ENCODE measurements at places on chromosomes 2 and 18.
A peak's percentile ranks its signal among the peaks of the same experiment; 100 is the strongest.

- DNase-seq = no peak
These were observed 22.5 kb upstream of the ACVR1 start for GRCh38 chr2:157898591-157898996.

DNA sequence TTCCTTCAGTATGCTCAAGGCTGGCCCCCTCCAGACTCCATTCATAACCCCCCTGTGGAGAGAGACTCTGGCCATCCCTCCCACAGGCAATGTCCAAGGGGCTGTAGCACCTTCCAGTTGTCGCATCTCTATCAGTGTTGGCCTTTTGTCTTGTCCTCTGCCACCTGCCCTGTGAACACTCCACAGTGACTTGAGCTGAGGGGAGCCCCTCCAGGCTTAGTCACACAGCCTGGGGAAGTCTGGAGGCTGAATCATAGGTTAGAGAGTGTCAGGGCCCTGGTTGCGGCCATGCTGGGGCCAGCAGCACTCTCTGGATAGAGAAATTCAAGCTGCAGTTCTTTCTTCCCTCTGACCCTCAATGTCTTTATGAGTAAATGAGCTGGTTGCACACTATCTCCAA, 64.7 kb downstream of the GYPC start:
- no peak for DNase-seq

DNA sequence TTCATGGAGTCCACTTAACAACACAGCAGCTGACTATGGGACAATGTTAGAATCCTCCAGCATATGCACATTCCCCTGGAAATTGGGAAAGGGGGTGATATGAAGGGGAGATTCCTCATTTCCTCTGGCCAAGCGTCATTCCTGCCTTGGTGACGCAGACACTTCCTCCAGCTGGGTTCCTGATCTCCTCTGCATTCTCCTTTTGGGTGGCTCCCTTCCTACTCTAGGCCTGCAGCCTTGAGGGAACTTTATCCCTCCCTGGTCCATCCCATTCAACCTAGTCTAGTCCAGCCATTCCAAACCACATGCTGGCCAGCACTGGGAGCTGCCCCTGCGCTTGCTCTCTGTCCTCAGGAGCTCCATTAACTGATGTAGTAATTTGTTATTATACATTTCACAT, 216.8 kb downstream of the VAPA start:
- no peak for DNase-seq

- DNase-seq = no peak
These were observed 91.3 kb upstream of the ITGB6 start for GRCh38 chr2:160291382-160291781.

- DNase-seq = no peak
These were observed 612.0 kb downstream of the IRS1 start for GRCh38 chr2:226187616-226188015.

- no peak for DNase-seq
These were observed 144.9 kb downstream of the RPIA start for GRCh38 chr2:88836351-88836750.

DNA sequence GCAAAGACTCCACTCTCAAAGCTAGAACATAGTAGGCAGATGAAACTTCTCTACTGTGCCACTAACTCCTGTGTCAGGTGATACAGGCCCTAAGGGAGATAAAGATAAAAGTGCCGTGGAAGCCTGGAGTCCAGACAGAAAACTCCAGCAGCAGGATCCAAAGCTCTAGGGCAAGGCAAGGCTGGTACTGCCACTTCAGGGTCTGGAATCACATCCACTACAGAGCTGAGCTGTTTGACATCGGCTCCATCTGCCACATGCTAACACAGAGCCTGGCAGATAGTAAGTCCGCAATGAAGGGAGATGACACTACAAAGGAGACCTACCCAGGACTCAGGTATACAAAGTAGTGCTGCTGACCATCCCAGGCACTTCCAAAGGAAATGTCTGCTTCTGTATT, 34.4 kb downstream of the EPG5 start:
- DNase-seq = no peak

DNA sequence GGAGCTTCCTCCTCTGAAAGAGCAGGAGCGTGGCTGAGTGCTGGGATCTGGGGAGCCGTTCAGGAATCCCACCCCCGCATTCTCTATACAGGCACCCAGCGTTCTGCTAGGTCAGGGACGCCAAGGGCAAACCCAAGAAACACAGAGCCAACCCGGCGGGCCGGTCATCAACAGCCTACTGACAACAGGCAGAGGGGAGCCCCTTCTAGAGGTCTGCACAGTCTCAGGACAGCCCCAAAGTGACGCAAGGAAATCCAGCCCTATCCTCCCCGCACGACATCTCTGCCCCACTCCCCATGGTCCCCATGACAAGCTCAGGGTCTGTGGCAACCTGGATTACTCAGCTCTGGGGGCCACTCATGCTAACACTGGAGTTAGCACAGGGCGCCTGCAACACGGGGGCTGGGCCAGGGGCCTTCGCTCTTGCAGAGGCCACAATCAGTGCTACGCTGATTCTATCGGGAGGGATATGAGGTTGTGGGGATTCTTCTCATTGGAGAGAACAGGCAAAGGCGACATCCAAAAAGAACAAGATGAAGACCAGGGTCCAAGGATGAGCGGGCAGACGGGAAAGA, 81.6 kb downstream of the PXDN start:
- DNase-seq = no peak

GRCh38 chr18:2381539-2381938, 189.8 kb downstream of the METTL4 start:
- DNase-seq = no peak

DNA sequence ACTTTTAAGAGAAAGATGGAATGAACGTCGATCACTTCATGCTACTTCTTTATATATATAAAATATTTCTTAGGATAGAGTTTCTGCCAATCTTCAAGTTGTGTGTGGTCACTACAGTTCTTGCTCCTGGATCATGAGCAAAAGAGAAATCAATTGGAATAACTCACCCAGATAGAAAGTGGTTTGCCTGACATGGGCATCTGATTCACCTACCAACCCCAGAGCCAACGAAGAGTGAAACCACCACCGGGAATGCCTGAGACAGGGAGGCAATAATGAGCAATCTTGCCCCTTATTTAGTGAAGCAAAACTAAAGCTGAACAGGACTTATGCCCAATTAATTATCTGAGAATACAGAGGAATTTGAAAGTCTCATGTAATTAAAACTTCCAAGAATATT, 250.2 kb upstream of the REG3G start:
- DNase-seq = no peak

DNA sequence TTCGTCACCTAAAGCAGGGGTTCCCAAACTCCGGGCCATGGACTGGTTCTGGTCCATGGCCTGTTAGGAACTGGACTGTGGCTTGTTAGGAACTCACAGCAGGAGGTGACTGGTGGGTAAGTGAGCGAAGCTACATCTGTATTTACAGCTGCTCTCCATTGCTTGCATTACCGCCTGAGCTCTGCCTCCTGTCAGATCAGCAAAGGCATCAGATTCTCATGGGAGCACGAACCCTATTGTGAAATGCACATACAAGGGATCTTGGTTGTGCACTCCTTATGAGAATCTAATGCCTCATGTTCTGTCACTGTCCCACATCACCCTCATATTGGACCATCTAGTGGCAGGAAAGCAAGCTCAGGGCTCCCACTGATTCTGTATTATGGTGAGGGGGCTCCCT, 217.0 kb downstream of the ZFP36L2 start:
- no peak for DNase-seq

DNA sequence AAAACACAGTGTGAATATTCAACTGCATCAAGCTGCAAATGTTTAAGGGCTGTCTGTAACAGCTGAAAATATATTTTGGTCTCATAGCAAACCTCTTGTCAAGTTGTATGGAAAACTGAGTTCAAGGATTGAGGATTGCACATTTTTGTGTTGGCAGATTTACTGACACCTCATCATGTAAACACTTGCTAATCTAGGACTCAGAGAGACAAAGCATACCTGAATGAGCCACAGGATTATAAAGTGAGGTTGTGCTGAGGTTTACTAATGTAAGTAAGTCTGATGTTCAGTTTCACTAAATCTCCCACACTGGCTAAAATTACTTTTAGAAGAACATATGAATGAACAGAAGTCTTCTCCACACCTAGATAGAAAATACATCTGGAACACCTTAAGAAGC, 1993.1 kb upstream of the CELF4 start:
- no peak for DNase-seq

DNA sequence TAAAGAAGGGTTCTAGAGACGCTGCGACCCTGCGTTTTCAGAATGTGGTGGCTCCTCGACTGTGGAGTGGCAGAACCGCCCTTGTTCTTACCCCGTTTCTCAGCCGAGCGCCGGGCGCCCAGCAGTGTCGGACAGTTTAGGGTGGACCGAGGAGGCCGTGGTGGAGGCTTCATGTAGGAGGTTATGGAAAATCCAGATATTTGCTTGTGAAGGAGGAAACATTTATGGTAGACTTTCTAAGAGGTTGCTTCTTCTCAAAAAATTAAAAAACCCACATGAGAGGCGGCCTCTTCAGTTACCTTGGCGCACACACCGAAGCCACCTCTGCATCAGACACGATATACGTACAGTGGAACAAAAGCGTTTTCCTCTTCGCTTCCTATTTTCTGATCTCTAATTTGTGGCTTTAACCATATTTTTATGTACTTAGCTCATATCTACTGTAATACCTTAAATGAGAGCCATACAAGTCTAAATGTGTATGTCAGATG, 120.8 kb downstream of the NFATC1 start:
- DNase-seq = no peak

- no peak for DNase-seq
These were observed 128.7 kb downstream of the RNF144A start for GRCh38 chr2:7045601-7046590.

DNA sequence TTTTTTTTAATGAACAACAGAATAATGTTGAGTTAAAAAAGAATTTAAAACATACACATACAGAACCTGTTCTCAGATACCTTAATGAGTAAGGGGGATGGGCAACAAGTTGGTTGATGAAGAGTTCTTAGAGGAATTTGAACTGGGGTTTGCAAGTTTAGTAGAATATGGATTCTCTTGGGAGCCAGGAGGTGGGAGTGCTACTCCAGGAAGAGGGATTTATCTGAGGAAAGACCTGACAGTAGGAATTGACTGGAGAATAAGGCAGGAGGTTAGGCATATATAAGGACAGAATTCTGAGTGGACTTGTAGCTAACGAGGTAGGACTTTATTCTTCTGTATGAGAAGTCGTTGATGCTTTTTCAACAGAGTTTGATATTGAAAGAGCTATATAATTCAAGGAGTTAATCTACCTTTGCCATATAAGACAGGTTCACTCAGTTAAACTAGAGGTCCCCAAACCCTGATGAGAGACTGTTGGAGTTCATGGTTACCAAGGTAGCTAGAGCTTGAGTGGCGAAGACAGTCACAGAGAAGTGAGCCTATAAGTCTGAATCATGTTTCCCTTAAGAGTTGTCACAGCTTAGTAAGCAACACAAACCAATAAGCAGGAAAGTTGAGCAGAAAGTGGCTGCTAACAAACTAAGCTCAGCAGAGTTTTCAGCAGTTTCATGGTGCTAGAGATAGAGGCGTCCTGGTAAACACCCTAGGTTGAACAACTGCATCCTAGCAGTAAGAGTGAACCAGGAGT, 88.2 kb downstream of the NCOA1 start:
- DNase-seq = no peak

DNA sequence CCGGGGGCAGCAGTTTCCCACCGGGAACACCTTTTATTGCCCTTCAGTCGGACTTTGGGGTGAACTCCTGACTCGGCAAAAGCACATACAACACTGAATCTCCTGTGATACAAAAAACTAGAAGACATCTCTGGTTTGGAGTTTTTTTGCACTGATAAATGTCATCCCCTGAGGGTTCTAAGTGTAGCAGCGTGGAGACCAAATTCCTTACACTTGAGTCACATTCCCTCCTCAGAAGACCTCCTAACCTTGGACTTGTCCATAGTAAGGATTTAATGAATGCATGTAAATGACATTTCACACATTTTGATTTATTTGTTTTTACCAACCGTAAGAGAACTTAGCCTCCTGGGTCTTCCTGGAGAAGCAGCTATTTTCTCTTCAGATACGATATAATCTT, 54.0 kb upstream of the GPR45 start:
- DNase-seq = no peak

DNA sequence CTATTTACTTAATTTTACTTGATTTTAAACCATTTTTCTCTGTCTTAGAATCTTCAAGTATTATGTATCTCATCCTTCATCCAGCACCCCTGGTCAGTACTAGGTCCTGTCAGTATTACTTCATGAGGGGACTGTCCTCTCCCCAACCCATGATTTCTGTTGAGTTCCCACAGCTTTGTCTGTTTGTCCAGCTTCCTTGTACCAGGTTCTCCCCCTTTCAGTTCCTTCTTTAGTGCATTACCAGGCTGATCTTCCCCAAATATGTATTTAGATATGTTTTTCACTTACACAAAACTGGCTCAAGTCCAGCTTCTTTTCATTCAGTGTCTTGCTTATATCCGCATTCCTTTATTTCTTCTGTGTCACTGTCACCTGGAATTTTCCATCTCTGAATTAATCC, 13.8 kb upstream of the TTC27 start:
- DNase-seq = no peak

DNA sequence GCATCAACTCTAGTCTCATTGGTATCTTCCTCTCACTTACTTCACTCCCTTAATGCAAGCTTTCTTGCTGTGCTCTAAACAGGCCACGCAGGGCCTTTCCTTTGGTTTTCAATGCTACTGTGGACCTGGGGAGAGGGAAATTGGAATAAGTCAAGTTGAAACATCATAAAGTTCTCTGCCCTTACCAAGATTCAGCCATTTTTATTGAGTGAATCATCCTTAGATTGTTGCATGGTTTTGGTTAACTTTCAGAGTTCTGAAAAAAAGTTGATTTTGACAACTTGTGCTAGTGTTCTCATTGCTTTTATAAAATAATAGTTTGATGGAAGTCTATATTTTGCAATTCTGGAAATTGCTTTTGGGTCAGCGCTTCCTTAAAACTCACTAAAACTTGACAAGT, 852.8 kb upstream of the ACVR2A start:
- DNase-seq = no peak

- no peak for DNase-seq
These were observed 620 bp downstream of the SLC14A1 start for GRCh38 chr18:45724601-45725000.

- DNase-seq = no peak
These were observed 128.6 kb downstream of the ZNF532 start for GRCh38 chr18:58993260-58993659.

DNA sequence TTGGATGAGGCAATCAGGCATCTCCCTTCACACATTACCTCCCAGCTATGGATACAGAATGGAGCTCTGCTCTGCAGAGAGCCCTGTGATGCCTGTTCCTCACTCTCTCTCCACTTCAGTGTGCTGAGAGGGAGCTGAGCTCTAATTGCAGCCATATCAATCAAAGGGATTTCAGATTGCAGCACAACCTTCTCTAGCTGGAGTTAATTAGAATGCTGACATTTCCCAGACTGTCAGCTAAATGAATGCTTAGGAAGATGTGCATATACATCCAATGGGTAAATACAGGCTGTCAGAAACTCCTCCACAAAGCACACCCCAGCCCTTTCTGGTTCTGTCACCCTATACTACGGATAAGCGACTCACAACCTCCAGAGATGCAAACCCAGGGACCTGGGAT, 402.6 kb downstream of the EIPR1 start:
- peak; percentile 89 for DNase-seq

- DNase-seq = no peak
These were observed 67.2 kb downstream of the REV1 start for GRCh38 chr2:99422599-99422998.

Measured in SK-N-DZ (cell line).